ENCODE measurements at places on chromosomes 5 and 9.

DNA sequence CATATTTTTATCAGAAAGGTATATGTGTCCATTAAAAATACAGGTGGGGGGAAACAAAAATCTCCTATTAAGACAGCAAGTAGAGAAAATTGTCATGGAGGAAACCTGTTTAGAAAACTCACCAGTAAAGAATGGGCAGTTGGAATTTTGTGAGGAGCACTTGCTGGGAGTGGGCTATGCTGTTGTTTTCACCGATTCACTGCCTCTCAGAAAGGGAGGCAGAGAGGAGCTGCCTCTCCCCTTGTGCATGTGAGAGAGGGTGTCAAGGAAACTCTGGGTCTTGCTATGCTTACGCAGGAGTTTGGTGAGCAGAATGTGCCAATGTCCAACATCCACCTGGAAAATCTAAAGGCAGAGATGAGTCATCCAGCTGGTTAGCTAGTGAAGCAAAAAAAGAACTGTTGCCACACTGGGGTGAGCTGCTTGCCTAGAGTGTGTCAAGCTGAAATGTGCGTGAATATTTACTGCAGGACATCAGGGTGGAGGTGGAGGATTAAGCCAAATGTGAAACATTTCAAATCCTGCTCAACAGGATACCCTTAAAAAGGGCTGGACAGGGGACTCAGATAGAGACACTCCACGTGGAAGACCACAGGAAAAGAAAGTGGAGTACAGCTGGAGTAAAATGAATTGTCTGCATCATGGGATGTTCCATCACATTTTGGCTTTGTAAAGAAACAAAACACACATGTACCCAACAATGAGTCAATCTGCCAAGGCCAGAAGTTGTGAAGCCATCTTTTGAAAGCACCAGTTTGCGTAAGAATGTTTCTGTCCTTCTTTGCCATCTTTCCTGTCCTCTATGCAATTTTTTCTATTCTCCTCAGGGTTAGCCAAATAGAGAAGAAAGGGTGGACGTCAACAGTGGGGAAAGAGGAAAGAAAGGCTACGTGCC lies 449.7 kb upstream of the MPDZ start:
- DNase-seq: no peak

DNA sequence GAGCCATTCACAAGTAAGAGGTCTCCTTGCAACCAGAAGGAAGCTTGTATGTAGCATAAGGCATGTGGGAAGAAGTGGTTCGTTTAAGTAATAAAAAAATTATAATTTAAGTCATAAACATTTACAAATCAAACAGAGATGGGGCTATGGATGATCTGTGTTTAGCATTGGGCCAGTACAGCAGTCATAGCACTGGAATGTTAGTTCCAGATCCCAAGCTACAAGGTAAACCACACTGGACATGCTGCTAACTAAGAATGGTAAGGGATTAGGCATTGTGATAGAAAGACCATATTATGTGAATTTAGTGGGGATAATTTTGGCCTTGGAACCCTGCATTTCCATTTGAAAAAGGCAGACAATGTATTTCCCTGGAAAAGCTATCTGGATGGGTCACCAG lies 170.4 kb upstream of the KCNN2 start:
- DNase-seq: no peak

DNA sequence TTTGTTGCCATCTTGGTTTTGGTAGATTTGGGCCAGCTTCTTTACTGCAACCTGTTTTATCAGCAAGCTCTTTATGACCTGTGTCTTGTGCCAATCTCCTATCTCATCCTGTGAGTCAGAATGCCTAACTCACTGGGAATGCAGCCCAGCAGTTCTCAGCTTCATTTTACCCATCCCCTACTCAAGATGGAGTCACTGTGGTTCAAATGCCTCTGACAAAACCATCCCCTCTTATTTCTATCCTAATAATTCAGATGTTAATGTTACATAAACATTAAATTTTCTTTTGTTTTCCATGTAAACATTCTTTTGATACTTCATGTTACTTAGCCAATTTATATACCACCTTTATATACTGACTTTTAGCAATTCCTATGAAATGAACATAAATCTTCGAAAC lies 746.3 kb downstream of the CDH18 start:
- DNase-seq: no peak

DNA sequence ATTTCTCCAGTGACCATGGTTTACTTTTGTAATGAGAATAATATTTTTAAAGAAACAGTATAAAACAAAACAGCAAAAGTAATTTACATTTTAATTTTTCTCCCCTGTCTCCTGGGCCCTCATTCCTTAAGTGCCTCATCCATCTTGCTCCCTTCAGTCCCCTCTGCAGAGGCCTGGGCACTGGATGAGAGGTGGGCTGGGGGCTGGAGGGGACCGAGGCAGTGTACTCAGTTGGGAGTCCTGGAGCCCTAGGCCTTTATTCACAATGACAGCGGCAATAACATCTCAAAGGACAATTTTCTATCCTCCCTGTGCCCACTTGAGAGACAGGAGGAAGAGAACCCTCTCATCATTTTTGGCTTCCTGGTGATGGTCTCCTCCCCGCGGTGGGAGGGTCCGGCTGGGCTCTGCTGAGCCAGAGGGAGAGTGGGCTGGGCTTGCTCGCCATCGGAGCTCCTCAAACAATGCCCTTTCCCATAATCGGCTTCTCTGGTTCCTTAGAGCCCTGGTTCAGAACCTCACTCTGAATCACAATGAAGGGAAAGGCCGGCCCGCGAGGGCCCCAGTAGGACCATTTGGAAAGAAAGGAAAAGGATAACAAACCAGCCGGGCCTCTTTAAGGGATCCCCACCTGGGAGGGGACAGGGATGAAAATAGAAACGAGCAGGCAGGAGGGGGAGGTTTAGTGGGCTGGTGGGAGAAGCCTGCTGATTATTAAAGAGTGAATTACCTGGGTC lies 9.7 kb upstream of the SMIM32 start:
- no peak for DNase-seq

DNA sequence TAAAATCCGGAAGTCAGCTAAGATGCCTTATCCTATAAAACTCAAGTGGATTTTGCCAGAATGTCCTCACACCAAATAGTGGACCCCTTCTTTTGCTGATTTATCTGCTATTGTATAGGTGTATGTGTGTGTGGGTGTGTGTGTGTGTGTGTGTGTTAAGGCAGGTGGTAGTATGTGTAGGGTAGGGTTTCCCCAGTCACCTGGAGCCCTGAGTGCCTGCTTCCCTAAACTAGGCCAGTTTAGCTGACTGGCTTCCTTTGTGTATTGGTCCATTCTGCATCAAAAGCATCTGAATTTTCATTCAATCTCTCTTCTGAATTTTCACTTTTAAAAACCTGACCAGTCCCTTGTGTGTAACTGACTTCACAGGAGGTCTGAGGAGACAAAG lies 42.2 kb upstream of the LCP2 start:
- DNase-seq: no peak

DNA sequence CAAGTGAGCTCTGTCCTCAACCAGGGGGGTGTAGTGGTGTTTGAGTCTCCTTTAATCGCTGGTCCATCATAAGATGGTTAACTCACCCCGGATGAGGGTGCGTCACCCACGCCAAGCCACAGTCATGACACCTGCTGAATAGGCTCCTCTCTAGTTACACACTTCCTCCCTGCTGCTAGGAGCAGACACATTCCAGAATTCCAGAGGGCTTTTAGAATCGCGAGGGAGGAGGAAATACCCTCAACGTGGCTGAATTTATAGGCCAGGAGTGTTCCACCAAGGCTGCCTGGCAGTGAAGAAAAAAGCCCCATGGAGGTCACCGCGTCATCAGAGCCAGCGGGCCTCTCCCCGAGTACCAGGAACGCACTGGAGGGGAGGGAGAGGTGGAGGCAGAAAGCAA lies 5.1 kb downstream of the GLRX start:
- no peak for DNase-seq

GRCh38 chr9:95074632-95075031 lies 242.9 kb downstream of the FANCC start:
- DNase-seq: no peak
